Right forelimb (tissue), 1 donor: ENCODE measurements at places on chromosomes 11 and 22.
A peak's percentile ranks its signal among the peaks of the same experiment; 100 is the strongest.

GRCh38 chr11:73586791-73587190 lies 11.1 kb downstream of the FAM168A start:
- no peak for DNase-seq

DNA sequence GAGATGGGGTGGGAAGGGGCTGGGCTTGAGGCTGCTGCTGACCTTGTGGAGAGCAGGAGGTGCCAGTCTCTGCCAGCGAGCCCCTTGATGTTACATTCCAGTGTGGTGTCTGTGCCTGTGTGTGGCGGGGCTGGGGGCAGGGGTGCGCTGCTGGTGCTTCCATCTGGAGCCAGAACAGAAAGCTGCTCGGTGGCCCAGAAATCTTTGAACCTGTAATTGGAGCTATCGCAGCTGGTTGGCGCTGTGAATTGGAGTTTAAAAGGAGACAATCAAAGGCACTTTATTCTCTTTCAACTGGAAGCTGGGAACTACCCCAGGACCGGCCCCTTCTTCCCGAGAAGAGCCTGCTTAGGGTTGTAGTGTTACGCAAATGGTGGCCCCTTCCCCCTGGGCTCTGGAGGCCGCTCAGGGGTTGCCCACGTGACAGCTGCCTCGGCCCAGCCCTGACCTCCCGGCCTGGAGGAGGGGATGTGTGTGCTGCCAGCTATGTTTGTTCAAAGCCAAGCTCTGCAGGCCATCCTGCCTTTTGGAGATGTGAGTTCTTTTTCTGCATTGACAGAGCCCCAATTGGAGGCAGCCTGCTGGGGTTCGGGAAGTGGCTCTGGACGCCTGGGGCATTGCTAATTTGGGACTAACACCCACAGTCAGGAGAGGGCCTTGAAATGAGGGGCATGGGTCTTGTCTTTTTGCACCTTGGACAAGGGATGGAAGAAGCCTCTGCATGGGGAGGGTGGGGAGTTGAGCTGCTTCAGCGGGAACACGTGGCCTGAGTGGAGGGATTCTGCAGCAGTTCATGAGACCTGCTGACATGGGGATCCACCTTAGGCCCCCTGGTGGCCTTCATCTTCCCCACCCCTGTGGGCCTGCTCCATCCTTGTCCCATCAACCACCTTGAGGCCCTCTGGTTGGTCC lies 14.0 kb upstream of the ARSA start:
- DNase-seq: no peak

DNA sequence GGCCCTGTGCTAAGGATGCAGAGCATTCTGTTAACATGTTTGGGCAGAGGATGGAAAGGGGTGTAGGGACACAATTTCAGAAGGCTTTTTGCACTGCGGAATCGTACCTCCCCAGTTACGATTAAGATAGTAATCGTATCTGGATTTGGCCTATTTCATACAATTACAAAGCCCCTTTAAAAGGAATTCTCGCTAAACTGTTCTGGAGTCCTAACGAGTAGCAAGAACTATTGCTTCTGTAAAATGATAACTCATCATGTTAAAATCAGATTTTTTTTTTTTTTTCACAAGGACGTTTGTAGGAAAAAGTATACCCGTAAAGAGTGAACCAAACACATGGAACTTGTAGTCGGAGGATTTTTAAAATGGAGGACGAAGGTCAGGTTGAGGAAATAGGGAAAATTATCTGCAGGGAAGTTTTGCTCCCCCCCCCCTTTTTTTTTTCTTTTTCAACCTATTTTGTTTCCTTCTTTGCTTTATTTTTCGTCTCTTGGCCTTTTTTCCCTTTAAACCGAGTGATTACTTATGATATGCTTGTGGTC lies 934 bp downstream of the HSD17B12 start:
- DNase-seq: no peak

DNA sequence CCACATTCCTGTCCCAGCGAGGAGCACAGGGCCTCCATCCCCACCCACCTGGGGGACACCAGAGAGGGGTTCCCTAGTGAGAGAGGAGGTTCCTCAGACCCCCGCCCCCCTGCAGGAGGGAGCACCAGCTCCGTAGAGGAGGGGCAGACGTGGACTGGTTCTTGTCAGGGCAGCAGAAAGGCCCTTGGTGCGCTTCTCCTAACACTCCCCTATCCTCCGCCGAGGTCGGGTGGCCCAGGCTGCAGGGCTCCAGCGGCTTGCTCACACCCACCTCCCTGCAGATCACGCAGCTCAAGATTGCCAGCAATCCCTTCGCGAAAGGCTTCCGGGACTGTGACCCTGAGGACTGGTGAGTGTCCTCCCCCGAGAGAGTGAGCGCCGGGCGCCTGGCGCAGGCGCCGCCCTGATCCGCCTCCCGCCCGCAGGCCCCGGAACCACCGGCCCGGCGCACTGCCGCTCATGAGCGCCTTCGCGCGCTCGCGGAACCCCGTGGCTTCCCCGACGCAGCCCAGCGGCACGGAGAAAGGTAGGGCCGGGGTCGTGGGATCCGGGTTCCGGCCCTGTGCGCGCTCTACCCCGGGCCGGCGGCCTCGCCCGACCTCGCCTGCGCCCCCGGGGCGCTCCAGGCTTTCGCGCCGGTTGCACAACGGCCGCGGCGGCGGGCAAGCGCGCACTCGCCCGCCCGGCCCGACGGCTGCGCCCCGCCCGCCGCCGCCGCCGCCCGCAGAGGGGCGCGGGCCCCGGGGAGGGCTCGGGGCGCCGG lies 5.1 kb downstream of the TBX1 start:
- DNase-seq: no peak

- DNase-seq: no peak
These were observed 9.6 kb downstream of the OR5A2 start for GRCh38 chr11:59416613-59417012.

DNA sequence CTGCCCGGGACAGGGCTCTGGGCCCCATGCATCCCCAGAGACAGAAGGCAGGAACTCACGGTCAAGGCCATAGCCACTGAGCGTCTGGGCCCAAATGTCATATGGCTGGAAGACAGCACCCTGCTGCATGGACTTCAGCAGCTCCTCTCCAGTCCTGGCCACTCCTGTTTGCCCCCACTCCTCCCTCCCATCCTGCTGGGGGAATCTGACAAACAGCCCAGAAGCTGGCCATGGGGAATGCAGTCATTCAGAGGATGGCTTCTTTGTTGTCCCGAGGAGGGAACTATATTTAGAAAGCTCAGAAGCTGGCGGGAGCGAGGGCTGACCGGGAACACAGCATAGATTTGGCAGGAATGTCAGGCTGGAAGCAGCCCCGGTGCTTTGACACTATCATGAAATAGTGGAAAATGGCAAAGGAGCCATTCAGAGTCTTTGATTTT lies 35.0 kb downstream of the DKK3 start:
- peak; percentile 88 for DNase-seq
